ENCODE measurements at places on chromosomes 5 and 9. TPM values are rescaled to one million over a fixed set of nuclear protein-coding genes. Genes with fewer than 3 reads are reported as not detected.

The GZMA gene
- 5.4 TPM for total RNA-seq

The PCDHB14 gene
- total RNA-seq = 9.4 TPM

The DOLPP1 gene
- 22.3 TPM for total RNA-seq

The C1QTNF2 gene
- 2.2 TPM for total RNA-seq

The LOX gene
- 9.9 TPM for total RNA-seq

The SFXN1 gene
- 42.7 TPM for total RNA-seq

The GPR150 gene
- not detected for total RNA-seq

The HEMGN gene
- total RNA-seq = 0.14 TPM

The CDH9 gene
- total RNA-seq = not detected

The CEMIP2 gene
- total RNA-seq = 103 TPM

The LCN10 gene
- total RNA-seq = 11.4 TPM

The CDO1 gene
- total RNA-seq = 10.8 TPM

The TTC23L gene
- 1.6 TPM for total RNA-seq

The TMEM252 gene
- total RNA-seq = not detected

The CDHR2 gene
- 65.7 TPM for total RNA-seq

The PNPLA7 gene
- 16.5 TPM for total RNA-seq

The LCP2 gene
- total RNA-seq = 38.4 TPM

DNA sequence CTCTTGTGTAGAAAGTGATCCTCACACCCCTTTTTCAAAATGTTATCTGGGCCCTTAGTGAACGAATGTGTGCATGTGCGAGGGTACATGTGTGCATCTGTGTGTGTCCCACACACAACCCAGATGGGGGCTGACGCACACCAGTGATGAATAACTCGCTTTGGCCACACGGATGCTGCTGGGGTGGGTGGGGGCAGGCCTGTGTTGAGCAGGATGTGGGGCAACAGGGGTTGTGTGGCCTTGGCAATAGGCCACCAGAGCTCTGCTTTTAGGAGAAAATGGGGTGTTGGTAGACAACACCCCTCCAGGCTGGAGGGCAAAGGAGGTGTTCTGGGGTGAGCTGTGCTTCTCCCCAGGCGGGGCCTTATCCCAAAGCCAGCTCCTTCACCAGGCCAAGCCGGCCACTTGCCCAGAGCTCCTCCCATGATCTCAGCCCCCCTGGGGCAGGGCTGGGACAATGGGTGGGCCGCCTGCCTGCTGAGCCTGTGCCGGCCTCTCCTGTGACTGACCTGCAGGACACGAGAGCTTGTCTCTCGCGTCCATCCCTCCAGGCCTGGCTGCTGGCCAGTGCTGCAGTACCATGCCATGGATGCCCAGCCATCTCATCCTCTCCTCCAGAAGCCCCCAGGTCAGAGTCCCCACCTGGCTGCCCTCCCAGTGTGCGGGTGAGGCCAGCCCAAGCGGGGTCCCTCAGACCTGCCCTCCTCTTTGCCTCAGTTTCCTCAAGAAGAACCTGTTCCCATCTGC, 1.7 kb downstream of the DBN1 start:
- no peak for DNase-seq

DNA sequence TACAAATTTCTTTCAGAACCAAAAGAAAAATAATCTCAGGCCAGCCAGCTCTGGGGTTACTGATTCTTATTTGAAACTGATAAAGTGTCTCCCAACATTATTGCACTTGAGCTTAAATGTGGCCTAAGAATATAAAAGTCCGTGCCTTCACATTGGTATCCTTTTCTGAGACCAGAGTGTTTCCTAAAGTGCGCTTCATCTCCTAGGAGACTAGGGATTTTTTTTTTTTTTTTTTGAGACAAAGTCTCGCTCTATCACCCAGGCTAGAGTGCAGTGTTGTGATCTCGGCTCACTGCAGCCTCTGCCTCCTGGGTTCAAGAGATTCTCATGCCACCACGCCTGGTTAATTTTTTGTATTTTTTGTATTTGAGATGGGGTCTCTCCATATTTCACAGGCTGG, 23.6 kb upstream of the KCNIP1 start:
- DNase-seq = no peak

DNA sequence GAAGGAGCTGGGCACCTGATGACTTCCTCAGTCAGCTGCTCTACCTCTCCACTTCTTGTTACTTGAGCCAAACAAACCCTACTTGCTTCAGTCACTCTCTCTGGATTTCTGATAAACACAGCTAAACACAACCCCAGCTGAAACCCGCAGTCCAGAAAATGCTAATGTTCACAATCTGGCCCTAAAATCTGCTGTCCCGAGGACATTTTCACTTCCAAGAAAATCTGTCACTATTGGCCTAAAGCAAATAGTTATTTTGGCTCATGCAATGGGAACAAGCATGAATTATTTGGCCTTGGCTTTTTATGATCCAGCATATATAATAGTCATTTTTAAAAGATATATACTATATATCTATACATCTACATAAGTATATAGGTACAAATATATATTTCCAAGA, 19.1 kb downstream of the FAM81B start:
- no peak for DNase-seq

GRCh38 chr5:127014573-127014972, 15.8 kb downstream of the MARCHF3 start:
- no peak for DNase-seq

- no peak for DNase-seq
Observed at GRCh38 chr5:98968056-98968564, 39.3 kb upstream of the CHD1 start.

DNA sequence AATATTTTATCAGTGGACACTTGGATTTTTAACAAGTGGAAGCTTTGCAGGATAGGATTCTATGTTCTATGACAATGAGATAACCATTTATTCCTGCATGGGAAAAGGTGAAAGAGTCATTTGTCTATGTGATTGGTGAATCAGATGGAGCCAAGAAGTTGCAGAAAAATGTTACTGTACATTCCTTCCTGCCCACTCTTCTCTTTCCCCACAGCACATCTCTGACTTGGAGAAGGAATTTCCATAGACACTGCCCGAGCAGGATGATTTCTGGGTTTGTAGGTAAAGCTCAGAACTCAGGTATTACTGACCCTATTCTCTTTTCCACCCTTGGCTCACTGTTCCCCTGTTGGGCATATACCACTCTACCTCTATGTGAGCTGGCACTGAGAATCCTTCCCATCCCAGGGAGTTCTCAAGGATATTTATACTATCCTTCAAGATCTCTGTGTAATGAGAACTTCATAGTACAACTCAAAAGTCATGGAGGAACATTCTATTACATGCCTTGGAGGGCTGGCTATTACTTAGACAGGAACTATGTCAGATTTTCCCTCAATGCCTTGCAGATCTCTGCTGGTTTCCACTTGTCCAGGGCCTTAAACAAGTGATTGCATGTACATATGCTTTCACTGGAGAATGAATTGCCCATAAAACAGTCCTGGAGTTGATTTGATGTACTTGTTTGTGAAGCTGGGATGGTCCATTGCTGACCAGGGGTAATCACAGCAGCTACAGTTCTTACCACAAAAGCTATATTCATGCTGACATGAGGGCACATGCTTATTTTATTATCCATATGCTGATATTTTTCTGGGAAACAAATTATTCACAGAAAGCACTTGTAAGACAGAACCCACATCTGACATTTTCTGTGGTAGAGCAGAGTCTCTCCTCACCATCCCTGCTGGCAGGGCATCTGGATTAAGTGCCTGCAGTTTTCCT, 24.1 kb downstream of the SLC1A3 start:
- DNase-seq = no peak

DNA sequence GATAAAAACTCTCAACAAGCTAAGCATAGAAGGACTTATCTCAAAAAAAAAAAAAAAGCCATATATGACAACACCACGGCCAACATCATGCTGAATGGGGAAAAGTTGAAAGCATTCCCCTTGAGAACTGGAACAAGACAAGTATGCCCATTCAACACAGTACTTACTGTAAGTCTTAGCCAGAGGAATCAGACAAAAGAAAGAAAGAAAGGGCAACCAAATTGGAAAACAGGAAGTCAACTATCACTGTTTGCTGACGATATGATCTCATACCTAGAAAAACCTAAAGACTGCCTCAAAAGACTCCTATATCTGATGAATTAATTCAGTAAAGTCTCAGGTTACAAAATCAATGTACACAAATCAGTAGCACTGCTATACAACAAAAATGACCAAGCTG, 24.6 kb upstream of the PTGER4 start:
- DNase-seq = no peak

GRCh38 chr9:29393064-29393463, 1819.8 kb upstream of the C9orf72 start:
- DNase-seq = no peak

DNA sequence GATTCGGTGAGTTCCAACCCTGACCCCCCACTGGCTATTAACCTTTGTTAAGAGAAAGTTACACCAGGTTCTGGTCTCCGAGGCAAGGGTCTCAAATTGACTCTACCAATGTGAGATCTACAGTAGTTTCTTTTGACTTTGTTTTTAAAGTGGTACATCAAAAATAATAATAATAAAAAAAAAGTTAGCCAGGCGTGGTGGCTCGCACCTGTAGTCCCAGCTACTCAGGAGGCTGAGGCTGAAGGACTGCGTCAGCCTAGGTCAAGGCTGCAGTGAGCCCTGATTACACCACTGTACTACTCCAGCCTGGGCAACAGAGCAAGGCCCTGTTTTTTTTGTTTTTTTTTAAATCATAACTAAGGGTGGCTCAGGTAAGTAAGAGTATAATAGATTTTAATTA, 1.0 kb upstream of the KLF9 start:
- no peak for DNase-seq

DNA sequence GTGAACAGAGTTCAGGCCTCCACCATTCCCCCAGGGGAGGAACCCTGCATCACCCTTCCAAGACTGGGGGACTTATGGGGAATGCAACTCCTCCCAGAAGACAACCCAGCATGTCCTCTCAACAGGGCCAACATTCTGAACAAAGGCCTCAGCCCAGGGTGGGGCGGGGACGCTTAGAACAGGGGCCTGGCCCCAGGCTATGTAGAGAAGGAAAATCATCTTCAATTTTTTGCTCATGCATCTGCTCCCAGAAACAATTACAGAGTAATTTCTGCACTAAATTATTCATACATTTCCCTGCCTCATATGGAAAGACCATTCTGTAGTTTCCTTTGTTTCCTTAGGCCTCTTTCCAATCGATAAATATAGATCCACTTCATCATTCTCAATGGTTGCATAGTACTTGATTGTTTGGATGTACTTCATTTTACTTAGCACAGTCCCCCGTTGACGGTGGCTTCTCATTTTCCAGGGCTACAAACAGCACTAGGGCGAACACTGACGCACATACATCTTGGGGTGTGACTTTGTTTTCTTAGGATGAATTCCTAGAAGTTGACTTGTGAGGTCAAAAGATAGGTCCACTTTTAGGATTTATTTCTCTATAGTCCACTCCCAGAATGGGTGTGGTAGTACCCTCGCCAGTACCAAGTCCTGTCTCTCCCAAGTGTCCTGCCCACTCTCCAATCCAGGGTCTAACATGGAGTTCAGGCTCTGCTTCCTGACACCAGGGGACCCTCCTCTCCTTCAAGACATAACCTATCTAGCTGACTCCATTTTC, 27.2 kb upstream of the SMU1 start:
- DNase-seq = no peak

DNA sequence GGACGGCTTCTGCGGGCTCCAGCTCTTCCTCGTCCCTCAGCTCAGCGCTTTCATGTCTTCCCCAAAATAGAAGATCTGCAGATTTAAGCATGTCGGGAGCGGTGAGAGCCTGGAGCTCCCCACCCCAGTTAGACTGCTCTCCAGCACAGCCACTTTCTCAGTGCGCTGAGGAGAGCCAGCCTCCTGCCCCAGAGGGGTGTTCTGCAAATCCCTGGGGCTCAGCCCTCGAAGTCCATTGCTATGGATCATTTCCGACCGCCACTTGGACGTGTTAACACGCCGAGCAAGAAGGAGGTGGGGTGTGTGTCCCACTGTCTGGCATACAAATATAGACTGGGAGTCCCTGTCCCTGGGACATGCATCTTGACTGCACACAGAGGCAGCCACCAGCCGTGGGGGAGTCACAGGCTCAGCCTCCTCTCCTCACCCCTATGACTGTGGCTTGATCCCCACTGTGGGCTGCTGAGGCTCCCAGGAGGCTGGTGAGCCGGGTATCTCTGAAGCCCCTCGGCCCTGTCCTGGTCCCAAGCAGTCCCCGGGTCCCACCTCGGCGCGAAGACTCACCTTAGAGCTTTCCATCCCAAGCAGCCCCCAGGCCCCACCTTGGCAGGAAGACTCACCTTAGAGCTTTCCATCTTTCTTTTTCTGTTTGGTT, 30.0 kb upstream of the RNF130 start:
- DNase-seq = no peak

DNA sequence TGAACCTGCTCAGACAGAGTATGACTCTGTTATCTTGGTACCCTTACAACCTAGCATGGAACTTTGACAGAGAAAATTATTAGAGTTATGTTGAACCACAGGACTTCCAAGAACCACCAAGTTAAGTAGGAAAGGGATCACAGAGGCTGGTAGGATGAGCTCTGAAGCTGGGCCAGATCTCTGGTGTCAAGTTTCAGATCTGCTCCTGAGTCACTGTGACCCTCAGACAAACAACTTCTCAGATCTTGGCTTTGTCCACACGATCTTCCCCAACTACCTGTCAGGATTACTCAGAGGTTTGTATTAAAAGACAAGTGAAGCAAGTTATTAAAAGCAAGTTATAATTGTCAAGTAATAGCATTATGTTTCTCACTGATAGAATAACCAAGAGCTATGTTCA, 189.0 kb downstream of the SEC61B start:
- no peak for DNase-seq

DNA sequence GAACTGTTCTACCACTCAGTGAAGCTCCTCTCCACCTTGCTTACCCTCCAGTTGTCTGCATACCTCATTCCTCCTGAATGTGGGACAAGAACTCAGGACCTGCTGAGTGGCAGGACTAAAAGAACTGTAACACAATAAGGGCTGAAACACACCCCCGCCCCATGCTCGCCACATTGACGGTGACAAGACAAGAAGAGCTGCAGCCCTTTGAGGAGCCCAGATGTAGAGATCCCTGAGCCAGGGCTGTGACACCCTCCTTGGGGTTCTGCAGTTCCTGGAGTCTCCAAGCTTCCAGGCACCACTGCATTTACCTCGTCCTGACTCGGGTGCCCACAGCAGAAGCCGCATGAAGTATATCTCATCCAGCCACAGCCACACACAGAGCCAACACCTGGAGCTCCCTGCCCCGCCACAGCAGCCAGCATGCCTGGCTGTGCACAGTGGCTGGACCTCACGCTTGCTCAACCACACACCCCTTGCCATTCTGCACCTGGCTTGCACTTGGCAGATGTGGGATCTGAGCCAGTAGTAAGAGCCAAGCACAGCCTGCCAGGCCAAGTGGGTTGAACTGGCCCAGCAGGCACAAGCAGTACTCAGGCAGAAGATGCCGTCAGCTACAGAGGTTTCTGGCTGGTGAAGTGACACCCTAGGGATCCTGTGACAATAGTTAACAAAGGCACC, 166.1 kb downstream of the RNF180 start:
- DNase-seq = no peak

GRCh38 chr5:37520811-37521210, 141.7 kb downstream of the WDR70 start:
- DNase-seq = no peak

GRCh38 chr5:157592594-157592993, 17.0 kb upstream of the ADAM19 start:
- no peak for DNase-seq

Data from mucosa of gallbladder (tissue), 1 donor.